SJCRH30 (cell line): ENCODE measurements at places on chromosomes 7 and 10.

- no peak for DNase-seq
Observed at GRCh38 chr10:6067457-6067856, 5.3 kb upstream of the IL2RA start.

DNA sequence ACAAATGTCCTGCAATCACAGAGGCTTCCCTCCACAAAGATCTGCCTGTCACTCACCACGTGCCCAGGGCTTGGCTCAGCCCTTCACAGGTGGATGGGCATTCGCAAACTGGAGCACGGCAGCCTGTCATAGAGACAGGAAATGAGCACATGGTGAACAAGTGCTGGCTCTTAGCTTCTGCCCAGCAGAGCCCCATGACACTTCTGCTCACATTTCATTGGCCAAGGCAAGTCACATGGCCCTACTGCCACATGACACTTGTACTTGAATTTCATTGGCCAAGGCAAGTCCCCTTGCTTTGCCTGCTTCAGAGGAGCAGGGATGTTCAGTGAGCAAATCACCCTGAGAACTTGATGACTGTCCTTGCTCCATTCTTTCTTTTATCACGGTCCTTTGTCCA is 110.8 kb upstream of the PPP2R2D start:
- peak; percentile 42 for DNase-seq

DNA sequence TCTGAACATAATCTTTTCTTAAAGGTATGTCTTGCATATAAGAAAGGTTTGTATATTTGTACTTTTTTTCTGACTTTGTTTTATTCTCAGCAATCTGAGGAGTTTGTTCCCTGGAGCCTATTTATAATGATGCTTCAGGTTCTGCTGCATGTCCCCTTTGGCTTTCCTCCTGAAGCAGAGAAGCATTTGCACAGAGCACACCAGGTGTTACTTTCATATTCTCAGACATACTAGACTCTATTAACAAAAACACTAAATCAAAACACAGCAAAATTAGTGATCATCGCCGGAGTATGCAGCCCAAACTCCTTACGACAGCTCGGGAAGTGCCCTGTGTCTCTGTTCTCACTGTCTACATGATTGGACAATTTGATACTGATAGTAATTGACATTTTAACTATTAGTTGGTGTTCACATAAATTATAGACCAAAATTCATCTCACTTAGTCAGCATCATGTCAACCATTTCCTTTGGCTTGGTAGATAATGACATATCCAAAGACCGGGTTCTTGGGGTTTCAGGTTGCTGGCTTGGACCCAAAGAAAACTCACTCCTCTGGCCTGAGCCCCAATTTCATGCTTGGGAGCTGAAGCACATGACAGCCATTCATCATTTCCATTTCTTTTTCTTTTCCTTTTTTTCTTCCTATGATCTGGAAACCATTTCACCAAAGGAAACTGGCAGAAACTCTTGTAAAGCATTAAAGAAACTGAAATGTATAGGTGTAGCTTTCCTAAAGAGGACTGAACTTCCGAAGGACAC is 400.1 kb upstream of the NRP1 start:
- peak; percentile 34 for DNase-seq

DNA sequence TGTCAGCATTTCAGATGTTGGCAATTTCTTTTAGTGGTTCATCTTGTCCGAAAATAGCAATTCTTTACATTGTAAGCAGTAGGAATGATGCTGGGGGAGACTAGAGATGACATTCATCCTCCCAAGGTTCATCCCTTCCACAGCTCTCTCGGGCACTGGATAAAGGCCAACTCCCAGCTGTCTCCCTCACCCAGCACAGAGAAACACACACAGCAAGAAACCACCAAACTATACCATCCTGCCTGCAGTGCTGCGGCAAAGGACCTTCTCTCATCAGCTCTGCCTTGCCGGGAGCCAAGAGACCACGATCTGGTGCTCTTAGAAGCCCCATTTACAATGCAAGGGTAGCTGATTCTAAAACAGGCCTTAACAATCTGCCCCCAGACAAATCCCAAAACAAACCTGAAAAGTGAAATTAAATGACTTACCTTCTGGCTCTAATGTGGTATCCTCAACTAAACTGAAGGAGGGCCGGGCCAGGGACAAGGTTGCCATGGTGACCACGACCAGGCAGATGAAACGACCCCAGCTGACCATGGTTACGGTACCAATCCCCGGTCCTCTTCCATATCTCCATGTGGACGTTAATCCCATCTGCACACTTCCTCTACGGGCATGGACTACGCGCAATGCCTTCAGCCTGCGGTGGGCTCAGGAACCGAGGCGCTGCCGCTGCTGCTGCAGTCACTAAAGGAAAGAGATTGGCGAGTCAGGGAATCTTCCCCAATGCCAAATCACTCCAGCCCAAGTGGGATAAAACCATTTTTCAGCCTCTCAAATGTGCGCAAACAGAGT is 4.8 kb downstream of the FGFR2 start:
- no peak for DNase-seq

DNA sequence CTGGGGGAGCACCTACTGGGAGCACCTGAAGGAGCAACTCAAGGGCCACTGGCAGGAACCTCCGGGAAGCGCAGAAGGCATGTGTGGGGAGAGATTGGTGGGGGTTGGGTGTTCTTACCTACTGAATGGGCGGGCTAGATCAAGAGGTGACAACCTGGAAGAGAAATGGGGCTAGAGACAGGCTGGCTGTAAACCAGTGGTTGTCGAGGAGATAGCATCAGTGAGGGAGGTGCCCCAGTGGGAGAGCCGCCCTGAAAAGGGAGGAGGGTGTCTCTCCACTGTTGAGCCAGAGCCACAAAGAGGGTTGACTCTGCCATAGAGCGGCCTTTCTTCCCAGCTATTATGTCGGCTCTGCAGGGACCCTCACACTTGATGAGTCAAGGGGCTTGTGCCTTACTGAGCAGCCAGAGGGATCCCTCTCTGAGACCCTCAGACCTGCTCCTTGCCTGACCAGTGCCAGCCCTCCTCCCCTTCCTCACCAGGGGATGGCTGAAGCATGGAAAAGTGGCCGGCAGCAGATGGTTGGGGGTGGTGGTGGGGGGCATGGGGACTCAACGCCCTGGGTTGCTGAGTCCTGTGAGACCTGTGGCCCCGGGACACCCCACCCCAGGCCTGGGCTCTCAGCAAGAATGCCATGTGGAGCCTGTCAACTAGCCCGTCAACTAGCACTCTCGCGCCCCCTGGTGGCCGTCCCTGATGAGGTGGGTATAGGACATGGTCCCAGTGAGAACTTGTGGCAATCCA is 36.4 kb upstream of the PURB start:
- peak; percentile 95 for DNase-seq

- DNase-seq: no peak
Observed at GRCh38 chr10:14008740-14009080, 322.0 kb downstream of the FRMD4A start.

GRCh38 chr7:132764762-132765161 is 188.5 kb upstream of the PLXNA4 start:
- DNase-seq: no peak

DNA sequence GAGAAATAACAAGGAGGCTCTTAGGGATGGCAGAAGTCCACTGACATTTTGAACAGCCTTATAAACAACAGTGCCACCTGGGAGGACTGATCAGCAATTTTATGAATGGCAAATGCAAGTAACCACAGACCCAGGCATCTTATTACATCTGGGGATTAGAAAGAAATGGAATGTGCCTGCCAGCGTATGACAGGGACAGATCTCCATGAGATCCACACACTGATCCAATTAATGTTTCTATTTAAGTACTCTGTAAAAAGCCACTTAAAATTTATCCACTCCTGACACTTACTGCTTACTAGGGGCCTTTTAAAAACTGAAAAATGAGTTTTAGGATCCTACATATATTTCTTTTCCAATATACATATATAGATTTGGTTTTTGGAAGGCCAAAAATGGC is 28.6 kb downstream of the PARD3 start:
- peak; percentile 78 for DNase-seq

GRCh38 chr10:46298477-46299285 is 11.9 kb downstream of the ANTXRL start:
- no peak for DNase-seq

DNA sequence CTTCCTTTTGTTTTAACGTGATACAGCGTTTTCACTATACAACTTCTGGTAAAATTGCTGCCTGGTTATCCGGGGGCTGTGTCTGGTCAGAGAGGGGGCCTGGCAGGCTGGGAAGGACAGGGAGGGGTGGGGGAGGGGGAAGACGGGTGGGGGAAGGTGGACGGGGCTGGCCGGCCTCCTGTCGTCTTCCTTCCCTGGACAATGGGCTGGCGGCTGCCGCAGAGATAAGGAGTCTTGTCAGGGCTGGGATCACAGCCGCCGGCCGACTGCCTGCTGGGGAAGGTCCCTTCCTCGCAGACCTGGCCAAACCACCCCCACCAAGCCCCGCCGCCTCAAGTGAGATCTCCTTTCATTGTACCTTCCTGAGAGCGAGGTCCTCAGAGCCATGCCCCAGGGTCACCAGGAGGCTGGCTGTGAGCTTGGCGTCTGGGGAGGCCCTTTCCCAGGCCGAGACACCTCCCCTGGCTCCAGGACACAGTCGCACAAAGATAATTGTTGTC is 151.2 kb upstream of the TNRC18 start:
- DNase-seq: peak; percentile 35

- DNase-seq: no peak
Observed at GRCh38 chr7:79290841-79291497, 162.5 kb downstream of the MAGI2 start.

- DNase-seq: no peak
Observed at GRCh38 chr7:51010534-51010933, 227.8 kb upstream of the GRB10 start.

- no peak for DNase-seq
Observed at GRCh38 chr10:92278996-92279696, 11.7 kb downstream of the CPEB3 start.

DNA sequence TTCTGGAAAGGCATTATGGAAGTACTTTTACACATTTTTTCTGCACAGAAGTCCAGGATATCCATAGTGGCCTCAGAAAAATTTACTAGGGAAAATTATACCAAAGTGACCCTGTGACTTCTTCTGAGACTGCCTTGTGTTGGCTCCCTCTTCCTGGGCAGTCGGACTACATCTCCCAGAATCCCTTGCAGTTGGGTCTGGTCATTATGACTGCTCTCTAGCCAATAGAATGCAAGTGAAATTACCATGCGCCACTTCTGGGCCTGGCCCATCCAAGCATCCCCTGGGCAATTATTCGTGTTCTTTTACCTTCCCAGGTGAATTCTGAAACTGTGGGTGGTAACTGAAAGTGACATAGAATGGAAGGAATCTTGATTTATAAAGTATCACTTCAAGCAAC is 430.9 kb downstream of the ACTR3B start:
- DNase-seq: peak; percentile 52
